ENCODE measurements at places on chromosomes 7 and 10.

- no peak for DNase-seq
Observed at GRCh38 chr7:19178595-19178994, 33.4 kb upstream of the FERD3L start.

DNA sequence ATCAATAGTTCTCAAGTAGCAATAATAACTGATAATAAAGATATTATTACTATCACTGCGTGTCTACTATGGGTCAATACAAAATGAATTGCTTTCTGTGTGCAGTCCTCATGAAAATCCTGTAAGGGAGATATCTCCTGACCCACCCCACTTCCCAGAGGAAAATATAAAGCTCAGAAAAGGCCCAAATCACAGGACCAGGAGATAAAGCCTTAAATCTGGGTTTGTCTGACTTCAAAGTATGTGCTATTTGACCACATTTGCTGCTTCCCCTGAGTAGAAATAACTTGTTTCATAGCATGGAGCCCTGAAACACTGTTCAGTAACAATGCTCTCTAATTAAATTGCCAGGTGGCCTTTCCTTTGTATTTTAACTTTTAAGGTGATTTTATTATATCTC, 174.1 kb downstream of the JAZF1 start:
- DNase-seq = no peak

- no peak for DNase-seq
Observed at GRCh38 chr10:53598914-53599313, 826.3 kb upstream of the MBL2 start.

GRCh38 chr7:157627033-157627432, 290.2 kb downstream of the DNAJB6 start:
- DNase-seq = no peak

DNA sequence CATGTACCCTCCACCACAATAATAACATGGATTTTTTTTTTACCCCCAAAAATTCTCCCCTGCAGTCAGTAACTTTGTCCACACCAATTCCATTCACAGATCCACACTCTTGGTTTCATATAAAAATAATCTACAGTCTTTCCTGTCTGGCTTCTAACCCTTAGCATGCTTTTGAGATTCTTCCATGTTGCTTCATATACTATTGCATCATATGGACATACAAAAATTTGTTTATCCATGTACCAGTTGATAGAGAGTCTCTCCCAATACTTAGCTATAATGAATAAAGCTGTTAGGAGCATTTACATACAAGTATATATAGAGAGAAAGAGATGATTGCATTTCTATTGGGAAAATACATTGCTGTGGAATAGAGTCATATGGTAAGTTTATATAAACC, 575.0 kb downstream of the XPNPEP1 start:
- no peak for DNase-seq

DNA sequence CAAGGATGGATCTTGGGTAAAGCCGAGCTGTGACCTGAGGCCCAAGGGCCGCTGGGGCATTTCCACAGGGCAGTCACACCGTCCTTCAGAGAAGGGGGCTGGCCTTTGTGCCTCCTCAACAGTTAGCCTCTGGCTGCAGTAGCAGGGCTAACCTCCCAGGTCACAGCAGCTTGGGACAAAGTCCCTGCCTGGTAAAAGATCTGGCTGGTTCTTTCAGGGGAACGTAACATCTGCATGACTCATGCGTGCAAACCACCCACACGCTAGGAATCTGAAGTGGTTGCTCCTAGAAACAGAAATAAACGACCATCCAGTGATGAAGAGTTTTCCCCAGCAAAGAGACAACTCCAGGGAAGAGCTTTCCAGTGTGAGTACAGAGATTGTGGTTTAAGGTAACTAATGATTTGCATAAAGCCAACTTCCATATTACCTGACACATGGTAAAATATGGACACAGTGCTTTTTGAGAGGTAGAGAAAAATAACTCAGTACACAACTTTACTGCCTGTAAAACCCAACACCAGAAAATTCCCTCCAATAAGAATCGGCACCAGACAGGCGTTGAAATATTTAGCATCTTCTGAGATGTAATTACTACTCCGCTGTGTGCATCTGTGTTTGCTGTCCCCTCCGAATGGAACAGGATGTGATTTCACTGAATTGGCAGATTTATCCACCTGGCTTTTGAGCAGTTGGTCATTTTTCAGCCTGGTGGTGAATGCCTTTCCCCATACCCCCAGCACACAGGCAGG, 84.9 kb upstream of the ADRB1 start:
- DNase-seq = no peak

- DNase-seq = no peak
Observed at GRCh38 chr7:42161110-42161509, 75.9 kb downstream of the GLI3 start.

GRCh38 chr10:68878496-68878895, 22.6 kb upstream of the DDX50 start:
- DNase-seq = no peak

GRCh38 chr7:22762866-22763265, 35.9 kb downstream of the IL6 start:
- no peak for DNase-seq

Data from stimulated activated CD4-positive, alpha-beta T cell treated with anti-CD3 and anti-CD28 coated beads, TNF-alpha, amount 100 ng/mL, for 24 hours (primary cell).